ENCODE measurements at places on chromosomes 4 and X.

DNA sequence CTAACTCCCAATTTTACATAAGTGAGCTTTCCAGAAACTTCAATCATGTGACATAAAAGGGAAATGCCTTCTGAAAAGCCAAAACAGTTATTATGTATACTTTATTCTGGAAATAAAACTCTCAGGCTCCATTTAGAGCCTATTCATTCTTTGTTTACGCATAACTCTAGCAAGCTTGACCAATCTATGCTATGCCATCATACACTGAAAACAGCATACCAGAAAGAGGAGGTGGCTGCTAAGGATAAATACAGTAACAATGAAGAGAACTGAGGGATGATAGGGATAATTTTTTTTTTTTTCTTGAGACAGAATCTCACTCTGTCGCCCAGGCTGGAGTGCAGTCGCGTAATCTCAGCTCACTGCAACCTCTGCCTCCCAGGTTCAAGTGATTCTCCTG is 24.4 kb downstream of the CDKL2 start:
- DNase-seq, result no peak

DNA sequence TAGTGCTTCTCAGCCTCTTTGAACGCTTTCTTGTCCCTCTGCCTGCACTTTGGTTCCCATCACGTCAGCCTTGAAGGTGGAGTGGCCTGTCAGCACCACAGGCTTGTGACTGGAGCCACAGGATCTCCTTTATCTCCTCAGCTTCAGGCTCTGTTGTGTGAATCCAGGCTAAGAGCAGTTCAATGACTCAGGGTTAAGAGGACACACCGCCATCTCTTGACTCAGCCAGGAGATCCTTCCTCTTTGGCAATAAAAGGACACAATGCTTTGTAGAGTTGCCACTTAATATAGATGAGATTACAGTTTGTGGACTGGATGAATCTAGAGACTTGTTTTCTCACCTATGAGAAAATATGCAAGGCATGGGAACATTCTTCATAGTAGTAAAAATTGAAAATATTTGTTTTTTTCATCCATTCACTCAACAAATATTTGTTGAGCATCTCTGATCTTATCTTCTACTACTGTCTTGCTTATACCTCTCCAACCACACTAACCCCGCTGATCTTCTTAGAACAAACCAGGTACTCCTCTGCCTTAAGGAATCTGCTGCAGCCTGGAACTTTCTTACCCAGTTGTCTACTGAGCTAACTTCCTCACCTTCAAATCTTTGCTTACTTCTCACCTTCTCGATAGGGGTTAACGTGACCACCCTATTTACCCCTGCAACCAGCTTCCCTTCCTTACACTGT is 62.3 kb downstream of the UCHL1 start:
- DNase-seq, result no peak

DNA sequence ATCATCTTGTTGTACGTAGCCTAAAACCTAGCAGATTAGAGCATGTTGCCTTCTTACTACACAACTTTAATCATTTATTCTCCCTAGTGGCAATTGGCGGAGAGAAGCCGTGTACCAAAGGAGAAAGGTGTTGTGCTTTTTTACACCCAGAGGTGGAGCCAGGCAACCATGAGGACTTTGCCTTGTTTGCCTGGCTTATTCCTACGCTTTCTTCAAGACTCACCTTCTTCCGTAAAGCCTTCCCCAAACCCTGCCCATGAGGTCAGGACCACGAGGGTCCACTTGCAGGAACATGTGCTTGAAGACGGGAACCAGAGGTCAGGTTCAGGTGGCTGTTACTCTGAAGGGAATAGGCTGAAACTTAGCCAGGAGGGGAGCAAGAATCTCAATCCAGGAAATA is 290.5 kb downstream of the RAB28 start:
- DNase-seq, result no peak

DNA sequence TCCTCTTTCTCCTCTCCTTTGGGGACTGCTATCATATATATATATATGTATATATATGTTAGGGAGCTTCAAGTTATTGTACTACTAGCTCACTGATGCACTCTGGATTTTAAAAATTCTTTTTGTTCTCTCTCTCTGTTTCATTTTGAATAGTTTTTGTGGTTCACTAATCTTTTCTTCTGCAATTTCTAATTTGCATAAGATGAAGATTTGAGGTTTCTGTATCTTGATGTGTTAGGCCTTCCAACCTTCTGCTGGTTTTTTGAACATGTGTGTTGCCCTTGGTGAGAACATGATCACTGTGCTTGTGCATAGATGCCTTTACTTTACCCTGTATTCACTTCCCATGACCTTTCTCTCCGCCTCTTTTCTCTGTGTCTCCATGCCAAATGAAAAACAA is 7.8 kb upstream of the ZNF718 start:
- no peak for DNase-seq

GRCh38 chr4:113941836-113942235 is 37.6 kb downstream of the ARSJ start:
- no peak for DNase-seq

DNA sequence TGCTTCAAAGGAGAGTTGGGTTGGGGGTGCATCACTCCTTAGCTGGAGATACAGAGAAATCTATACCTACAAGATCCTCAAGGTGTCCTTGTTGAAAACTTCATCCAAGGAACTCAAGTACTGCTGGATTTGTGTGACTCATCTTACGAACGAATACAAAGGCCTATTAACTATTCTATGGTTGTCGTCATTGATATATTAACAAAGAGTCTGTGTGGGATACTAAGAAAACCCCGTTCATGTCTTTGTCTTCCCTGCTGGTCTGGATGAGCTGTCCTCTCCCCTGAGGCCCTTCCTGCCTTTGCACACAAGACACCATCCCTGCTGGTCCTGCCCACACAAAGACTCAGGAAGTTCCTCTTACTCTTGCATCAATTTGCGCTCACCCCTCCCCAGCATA is 54.9 kb upstream of the IRF2 start:
- DNase-seq, result no peak

GRCh38 chr4:751676-752075 is 46.0 kb downstream of the PCGF3 start:
- DNase-seq, result no peak

DNA sequence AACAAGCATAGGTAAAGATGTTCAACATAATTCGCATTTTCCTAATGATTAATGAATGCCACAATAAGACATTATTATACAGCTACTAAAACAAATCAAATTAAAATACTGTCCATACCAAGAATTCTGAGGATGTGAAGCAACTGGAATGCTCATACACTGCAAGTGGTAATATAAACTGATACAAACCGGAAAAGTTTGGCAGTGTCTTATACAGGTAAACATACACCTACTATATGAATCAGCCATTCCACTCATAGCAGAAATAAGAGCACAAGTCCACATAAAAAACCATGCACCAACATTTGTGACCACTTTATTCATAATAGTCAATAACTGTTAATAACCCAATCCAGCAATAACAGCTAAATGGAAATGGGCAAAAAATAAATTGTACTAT is 79.3 kb downstream of the FBXW7 start:
- DNase-seq, result no peak

Data from activated effector memory CD4-positive, alpha-beta T cell treated with Interleukin-2 at 50 U/mL for 16 hours (primary cell).